ENCODE measurements at places on chromosomes 3 and 15.

DNA sequence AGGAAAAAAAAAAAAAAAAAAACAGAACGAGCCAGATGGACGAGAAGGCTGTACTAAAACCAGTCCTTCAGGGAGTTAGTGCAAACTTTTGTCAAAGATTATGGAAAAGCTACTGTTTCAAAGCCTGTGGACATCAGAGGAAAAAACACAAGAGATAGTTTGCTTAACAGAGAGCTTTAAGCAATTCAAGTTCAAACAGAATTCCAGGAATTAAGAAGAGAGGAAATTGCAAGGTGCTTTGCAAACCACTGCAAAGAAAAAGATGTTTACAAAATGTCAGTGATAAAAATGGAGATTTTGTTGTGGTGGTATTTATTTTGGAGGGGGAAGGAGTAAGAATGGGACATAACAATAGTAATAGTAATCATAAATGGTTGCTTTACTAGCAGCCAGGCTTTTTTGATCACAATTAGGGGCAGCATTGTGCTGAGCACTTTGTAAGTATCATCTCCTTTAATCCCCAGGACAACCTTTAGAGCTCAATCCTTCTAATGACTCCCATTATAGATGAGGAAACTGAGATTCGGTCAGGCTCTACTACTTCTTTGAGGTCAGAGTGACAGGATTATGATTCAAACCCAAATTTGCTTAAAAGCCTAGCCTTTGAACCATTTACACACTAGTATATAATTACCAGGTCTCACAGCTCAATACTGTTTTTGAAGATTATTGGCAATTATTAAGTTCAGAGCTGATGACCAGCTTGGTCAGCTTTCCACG is 22.4 kb upstream of the ARHGEF3 start:
- no peak for DNase-seq

GRCh38 chr3:99023590-99024192 is 122.2 kb upstream of the DCBLD2 start:
- peak; percentile 37 for DNase-seq

DNA sequence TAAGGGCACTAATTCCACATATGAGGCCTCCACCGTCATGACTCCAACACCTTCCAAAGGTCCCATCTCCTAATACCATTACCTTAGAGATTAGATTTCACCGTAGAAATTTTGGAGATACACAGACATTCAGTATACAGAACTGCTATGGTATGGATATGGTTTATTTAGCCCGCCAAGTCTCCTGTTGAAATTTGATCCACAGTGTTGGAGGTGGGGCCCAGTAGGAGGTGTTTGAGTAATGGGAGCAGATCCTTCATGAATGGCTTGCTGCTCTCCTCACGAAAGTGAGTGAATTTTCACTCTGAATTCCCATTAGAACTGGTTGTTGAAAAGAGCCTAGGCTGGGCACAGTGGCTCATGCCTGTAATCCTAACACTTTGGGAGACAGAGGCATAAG is 7.4 kb downstream of the MKRN3 start:
- no peak for DNase-seq

- DNase-seq, result no peak
Measured at GRCh38 chr15:34754674-34755418, at the start of gene GJD2. GJD2 (minus strand) TSS chr15:34754998; CDS start chr15:34754488, 510 bp downstream.

DNA sequence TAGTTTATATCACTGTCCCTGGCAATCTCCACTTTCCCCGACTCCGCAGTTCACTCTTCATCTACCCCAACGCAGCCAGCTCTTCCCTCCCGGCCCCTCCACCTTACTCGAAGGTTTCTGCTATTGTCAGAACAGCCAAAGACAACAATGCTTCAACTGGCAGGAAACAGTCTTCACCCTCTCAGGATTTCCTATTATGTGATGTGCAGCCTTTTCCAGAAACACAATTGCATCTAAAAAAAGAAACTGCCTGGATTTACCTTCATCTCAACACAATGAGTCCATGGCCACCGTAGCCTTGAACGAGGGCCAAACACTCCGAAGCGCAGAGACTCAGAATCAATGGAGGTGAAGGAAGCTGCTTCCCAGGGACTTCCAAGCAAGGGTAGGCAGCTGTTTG is 182.1 kb upstream of the TSC22D2 start:
- no peak for DNase-seq

GRCh38 chr3:55044486-55044885 is 116.6 kb upstream of the LRTM1 start:
- DNase-seq, result no peak

- DNase-seq, result no peak
Measured at GRCh38 chr15:101461097-101461496, 28.4 kb downstream of the PCSK6 start.

DNA sequence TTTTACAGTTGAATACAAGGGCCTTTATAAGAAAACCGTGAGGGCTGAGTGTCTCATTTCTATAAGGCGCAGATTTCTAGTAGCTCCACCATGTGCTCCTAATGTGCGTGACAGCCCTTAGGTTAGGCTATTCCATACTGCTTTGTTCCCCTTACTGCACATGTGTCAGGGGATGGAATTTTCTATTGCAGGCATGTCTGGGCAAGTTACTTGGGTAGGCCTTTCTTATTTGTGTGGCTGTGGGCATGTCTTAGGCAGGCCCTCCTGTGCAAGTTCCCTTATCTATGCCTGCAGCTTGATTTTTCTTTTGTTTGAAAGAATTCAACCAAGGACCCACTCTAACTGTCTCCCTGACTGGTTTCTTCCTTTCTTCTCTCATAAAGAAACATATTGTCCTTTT is 434.2 kb upstream of the CNTN3 start:
- no peak for DNase-seq

Measured in NB4 (cell line).